ENCODE measurements at places on chromosomes 7 and 10.

DNA sequence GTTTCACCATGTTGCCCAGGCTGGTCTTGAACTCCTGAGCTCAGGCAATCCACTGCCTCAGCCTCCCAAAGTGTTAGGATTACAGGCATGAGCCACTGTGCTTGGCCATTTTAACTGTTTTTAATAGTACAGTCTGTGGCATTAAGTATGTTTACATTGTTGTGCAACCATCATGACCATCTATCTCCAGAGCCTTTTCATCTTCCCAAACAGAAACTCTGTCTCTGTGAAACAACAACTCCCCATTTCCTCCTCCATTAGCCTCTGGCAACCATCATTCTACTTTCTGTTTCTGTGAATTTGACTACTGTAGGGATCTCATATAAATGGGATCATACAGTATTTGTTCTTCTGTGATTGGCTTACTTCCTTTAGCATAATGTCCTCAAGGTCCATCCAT is 48.3 kb upstream of the SEPHS1 start:
- H3K4me3 ChIP-seq, result no peak overlapping the region
- H3K27me3 ChIP-seq, result no peaks in the 10 kb centered on the region
- H3K27ac ChIP-seq, result no peak overlapping the region
- no peak for DNase-seq
- no peaks in the 10 kb centered on the region for H3K4me1 ChIP-seq

DNA sequence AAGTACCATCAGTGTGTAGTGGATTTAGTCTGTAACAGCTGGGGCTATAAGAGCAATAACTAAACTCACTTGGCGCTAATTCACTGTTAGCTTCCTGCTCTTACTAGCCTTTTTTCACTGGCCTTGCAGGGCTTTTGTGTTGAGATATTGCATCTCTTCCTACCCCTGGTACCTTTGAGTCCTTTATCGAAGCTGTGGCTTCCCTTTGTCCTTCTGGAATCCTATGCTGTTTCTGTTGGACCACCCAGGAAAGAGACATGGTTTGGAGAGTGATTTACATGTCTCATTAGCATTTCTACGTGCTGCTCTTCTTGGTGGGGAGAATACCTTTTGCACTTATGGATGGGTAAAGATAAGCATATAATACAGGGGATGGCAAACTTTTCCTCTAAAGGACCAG is 103.8 kb downstream of the MLLT10 start:
- H3K36me3 ChIP-seq, result peaks cover 70% of the 10 kb centered on the region
- peak; percentile 18 for DNase-seq
- no peak overlapping the region for H3K27ac ChIP-seq
- no peaks in the 10 kb centered on the region for H3K27me3 ChIP-seq
- no peak overlapping the region for H3K4me3 ChIP-seq

DNA sequence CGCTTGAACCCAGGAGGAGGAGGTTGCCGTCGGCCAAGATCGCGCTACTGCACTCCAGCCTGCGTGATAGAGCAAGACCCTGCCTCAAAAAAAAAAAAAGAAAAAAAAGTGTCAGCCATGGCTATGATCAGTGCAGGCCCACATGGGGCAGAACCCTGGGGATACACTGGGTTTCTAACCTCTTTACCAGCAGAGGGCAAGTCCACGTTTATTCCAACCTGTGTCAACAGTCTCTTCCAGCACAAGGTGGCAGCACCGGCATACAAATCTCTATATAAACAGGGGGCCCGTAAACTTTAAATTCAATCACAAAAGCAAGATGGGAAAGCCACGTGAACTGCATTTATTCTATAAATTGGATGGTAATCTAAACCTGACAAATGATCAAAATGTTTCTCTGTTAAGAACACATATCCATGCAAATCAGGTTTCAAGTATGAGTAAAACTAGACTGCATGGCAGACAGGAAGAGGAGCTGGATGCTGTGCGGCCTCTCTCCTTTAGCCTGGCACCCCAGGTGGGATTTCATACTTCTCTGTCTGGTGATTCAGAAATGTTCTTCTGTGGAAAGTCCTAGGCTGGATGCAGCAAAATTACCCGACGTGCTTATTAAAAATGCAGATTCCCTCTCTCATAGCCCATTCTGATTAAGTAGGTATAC is 60.0 kb upstream of the STEAP1B start:
- H3K27ac ChIP-seq, result no peak overlapping the region
- no peaks in the 10 kb centered on the region for H3K36me3 ChIP-seq
- H3K4me3 ChIP-seq, result no peak overlapping the region
- H3K4me1 ChIP-seq, result peaks cover 13% of the 10 kb centered on the region

- H3K36me3 ChIP-seq, result no peaks in the 10 kb centered on the region
- peak; percentile 55 for DNase-seq
- peaks cover 9% of the 10 kb centered on the region for H3K4me1 ChIP-seq
- no peak overlapping the region for H3K4me3 ChIP-seq
- no peak overlapping the region for H3K27ac ChIP-seq
Measured at GRCh38 chr7:39465055-39465929, 100.9 kb upstream of the YAE1 start.

DNA sequence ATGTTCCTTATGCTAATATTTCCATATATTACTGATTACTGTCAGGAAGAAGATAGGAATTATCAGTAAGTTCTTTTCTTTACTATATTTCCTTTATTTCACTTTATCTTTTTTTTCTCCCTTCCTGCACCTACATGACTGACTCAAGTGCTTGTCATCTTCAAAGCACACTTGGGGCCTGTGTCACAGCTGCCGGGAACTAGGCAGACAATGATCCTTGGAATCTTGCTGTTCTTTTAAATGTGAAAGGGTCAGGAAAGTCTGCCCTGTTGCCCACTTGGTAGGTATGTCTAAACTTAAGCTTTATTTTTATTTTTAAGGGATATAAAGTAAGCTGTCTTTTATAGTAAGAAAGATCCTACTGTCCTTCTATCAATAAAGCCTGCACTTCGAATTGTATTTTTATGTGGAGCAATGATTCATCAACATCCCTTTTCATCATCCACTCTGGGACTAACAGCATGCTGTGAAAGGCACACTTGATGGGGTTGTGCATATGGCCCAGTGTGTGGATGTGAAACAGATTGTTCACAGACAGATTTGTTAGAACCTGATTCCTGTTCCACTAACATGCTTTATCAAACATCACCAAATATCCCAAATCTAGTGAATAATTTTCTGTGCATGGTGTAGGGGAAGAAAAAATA is 556.9 kb downstream of the DNAJB9 start:
- no peaks in the 10 kb centered on the region for H3K4me1 ChIP-seq
- no peak overlapping the region for H3K4me3 ChIP-seq
- H3K27me3 ChIP-seq, result no peaks in the 10 kb centered on the region
- no peaks in the 10 kb centered on the region for H3K36me3 ChIP-seq
- H3K27ac ChIP-seq, result no peak overlapping the region
- peak; percentile 8 for DNase-seq

GRCh38 chr10:60739558-60739957 is 38.7 kb upstream of the CDK1 start:
- H3K4me1 ChIP-seq, result peaks cover 12% of the 10 kb centered on the region
- no peak overlapping the region for H3K27ac ChIP-seq
- H3K4me3 ChIP-seq, result no peak overlapping the region
- DNase-seq, result no peak
- H3K36me3 ChIP-seq, result no peaks in the 10 kb centered on the region

DNA sequence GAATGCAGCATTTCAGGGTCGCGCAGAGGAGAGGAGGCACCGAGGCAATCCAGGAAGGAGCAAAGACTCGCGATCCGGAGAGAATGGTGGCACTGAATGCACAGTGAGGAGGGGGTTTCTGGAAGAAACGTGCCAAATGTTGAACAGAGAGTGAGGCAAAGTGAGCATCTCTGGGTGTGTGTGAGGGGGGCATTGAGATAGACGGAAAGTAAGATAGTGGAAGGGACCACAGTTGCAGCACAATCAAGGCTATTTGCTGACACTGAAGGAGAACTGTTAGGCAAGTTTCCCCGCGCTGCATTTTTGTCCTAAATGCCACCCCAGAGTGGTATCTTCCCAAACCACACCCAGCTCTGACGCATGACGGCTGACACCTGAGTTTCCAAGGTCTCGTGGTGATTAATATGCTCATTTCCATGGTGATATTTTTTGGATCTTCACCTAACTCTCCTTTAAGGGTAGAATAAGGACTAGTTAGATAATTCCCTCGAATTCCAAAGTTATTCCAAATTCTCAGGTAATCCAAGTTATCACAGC is 14.4 kb upstream of the ADO start:
- no peaks in the 10 kb centered on the region for H3K36me3 ChIP-seq
- no peak overlapping the region for H3K27ac ChIP-seq
- DNase-seq, result no peak

GRCh38 chr7:15620491-15621185 is 58.8 kb upstream of the AGMO start:
- H3K4me1 ChIP-seq, result no peaks in the 10 kb centered on the region
- no peaks in the 10 kb centered on the region for H3K36me3 ChIP-seq
- H3K27ac ChIP-seq, result no peak overlapping the region
- H3K27me3 ChIP-seq, result no peaks in the 10 kb centered on the region
- DNase-seq, result no peak
- no peak overlapping the region for H3K4me3 ChIP-seq

GRCh38 chr10:5485290-5485689 is 14.1 kb downstream of the CALML5 start:
- H3K27ac ChIP-seq, result no peak overlapping the region
- H3K36me3 ChIP-seq, result no peaks in the 10 kb centered on the region
- H3K4me1 ChIP-seq, result no peaks in the 10 kb centered on the region
- DNase-seq, result no peak
- no peak overlapping the region for H3K4me3 ChIP-seq

GRCh38 chr7:138468244-138469123 is 8.4 kb downstream of the TRIM24 start:
- no peaks in the 10 kb centered on the region for H3K4me1 ChIP-seq
- H3K36me3 ChIP-seq, result peaks cover 84% of the 10 kb centered on the region
- no peak overlapping the region for H3K4me3 ChIP-seq
- H3K27me3 ChIP-seq, result no peaks in the 10 kb centered on the region
- peak overlapping the region; percentile 40 for H3K27ac ChIP-seq

DNA sequence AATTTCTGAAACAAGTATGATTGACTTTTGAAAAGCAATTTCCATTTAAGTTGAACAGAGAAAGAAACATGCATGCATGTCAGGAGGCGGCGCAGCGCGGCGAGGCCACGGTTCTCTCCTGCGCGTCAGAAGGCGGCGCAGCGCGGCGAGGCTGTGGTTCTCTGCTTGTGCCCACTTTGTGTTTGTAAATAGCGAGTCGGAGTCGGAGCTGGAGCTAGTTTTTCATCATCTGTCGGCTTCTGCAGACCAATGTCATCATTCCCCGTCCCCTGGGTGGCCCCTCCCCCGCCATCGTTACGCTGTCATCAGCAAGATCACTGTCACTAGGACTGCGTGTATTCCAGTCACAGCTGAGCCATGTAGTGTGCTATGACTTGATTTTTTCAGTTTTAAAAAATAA is 49.2 kb downstream of the INPP5A start:
- H3K4me3 ChIP-seq, result no peak overlapping the region
- peaks cover 8% of the 10 kb centered on the region for H3K4me1 ChIP-seq
- DNase-seq, result no peak
- H3K27ac ChIP-seq, result no peak overlapping the region
- H3K27me3 ChIP-seq, result no peaks in the 10 kb centered on the region

DNA sequence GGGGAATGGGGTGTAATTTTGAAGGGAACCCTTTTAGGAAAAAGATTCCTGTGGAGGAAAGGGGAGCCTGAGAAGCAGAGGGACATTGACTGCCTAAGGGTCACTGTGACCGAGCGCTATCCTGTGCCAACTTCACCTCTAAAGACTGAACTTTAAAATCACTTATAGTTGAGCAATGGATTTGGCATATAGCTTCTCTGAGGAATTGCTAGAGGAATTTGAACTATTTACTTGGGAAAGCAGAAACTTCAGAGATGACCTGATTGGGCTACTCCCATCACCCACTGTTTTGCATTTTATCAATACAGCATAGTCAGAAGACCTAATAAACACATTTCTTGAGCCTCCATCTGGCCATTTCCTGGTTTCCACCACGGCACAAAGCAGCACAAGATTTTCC is 23.7 kb upstream of the WNT16 start:
- no peaks in the 10 kb centered on the region for H3K27me3 ChIP-seq
- H3K27ac ChIP-seq, result no peak overlapping the region
- DNase-seq, result no peak
- no peaks in the 10 kb centered on the region for H3K4me1 ChIP-seq
- no peaks in the 10 kb centered on the region for H3K36me3 ChIP-seq

GRCh38 chr10:44216073-44216472 is 168.8 kb downstream of the CXCL12 start:
- no peaks in the 10 kb centered on the region for H3K36me3 ChIP-seq
- H3K27me3 ChIP-seq, result no peaks in the 10 kb centered on the region
- no peak overlapping the region for H3K4me3 ChIP-seq
- no peaks in the 10 kb centered on the region for H3K4me1 ChIP-seq

DNA sequence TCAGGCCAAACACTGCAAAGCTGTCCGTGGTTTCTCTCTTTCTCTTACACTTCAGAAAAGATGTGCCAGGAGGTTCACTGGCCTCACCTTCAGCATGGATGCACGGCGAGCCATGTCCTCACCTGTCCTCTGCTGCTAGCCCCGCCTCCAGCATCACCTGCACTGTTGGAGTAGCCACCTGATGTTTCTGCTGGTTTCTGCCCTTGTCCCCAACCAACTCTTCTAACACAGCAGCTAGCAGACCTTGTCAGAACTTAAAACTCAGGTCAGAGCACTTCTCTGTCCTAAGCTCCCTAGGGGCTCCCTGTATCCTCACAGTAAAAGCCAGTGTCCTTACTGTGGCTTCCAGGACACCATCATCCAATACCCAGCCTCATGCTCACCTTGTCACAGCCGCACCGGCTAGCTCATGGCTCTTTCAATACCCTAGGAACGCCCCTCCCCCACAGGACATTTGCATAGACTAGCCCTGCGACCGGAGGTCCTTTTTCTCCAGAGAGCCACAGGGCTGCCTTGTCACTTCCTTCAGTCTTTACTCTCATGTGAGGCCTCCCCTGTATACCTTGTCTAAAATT is 15.2 kb downstream of the PALD1 start:
- H3K27ac ChIP-seq, result no peak overlapping the region
- H3K4me3 ChIP-seq, result no peak overlapping the region
- H3K4me1 ChIP-seq, result peaks cover 9% of the 10 kb centered on the region

DNA sequence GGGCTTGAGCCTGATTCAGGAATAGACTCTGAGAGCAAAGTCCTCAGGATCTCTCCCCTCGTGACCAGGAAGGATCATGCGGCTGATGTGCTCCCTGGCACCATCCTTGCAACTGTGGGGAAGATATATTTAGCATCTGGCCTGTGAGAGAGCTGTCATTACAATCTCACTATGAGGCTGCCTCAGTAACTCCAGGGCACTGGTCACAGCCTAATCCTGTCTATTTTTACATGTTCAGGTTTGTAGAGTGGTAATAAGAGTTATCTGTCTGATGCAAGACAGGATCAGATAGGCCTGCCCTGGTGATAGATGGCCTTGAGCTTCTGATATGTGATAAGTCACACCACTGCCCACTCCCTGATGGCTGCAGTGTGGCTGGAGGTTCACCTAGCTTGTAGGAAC is 50.7 kb downstream of the PPP1R3C start:
- H3K36me3 ChIP-seq, result no peaks in the 10 kb centered on the region
- H3K4me3 ChIP-seq, result no peak overlapping the region
- no peaks in the 10 kb centered on the region for H3K4me1 ChIP-seq
